ENCODE measurements at places on chromosomes 2 and 18. TPM values are rescaled to one million over a fixed set of nuclear protein-coding genes. Genes with fewer than 3 reads are reported as not detected.

REV1 gene
- 45.6 TPM for total RNA-seq

ATP6V1B1 gene
- total RNA-seq, result not detected

NR4A2 gene
- total RNA-seq, result 7.9 TPM

TUBA3E gene
- total RNA-seq, result not detected

REEP1 gene
- total RNA-seq, result 14.2 TPM

CRYBA2 gene
- total RNA-seq, result 30.1 TPM

STK16 gene
- total RNA-seq, result 24.1 TPM

ANKRD23 gene
- total RNA-seq, result 6.1 TPM

TRIM54 gene
- not detected for total RNA-seq

PSTPIP2 gene
- 6.1 TPM for total RNA-seq

MYOM1 gene
- 1.1 TPM for total RNA-seq

YES1 gene
- 55.5 TPM for total RNA-seq

FLACC1 gene
- 0.69 TPM for total RNA-seq

CPO gene
- total RNA-seq, result not detected

NCKAP5 gene
- total RNA-seq, result 1.7 TPM

DNA sequence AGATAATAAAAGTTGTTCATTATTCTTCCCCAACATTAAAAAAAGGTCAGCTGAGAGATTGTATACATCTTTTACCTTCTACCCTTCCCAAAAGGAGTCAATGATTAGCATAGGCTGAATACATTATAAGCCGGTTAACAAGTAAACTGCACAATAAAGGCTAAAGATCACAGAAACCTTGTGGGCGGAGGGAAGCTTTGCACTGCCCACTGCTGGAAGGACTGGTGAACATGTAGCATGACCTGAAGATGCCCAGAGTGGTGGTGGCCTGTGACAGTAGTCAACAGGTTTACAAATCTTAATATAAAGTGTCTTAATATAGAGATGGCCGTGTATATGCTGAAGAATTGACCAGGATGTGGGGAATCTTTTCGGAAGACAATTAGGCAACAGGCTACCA lies 35.6 kb downstream of the ARL5A start:
- DNase-seq, result no peak

GRCh38 chr18:63889626-63890025 lies 2.1 kb downstream of the SERPINB2 start:
- DNase-seq, result no peak

- no peak for DNase-seq
Measured at GRCh38 chr18:49869354-49869753, 56.0 kb upstream of the ACAA2 start.

- DNase-seq, result no peak
Measured at GRCh38 chr2:28689771-28690170, 61.9 kb upstream of the PPP1CB start.

DNA sequence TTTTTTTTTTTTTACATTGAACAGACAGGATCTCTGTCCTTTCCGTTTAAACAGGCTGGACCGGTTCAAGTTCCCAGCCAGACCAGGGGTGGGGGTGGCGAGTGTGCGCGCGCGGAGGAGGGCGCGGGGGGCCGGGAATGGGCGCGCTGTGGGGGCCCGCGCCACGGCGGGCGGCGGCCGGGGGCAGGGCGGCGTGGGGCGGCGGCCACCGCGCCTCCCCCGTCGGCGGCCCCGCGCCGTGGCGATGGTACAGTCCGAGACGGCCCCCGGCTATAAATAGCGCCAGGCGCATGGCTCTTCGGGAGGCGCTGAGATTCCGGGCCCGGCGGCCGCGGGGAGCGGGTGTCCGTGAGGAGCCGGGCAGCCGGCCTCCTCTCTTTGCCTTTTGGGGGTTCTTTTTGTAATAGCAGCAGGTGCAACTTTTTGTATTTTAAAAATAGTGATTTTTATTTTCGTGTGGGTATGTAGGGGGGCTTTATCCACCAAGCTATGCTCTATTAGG lies 430 bp upstream of the CELF4 start:
- DNase-seq, result peak; percentile 49

DNA sequence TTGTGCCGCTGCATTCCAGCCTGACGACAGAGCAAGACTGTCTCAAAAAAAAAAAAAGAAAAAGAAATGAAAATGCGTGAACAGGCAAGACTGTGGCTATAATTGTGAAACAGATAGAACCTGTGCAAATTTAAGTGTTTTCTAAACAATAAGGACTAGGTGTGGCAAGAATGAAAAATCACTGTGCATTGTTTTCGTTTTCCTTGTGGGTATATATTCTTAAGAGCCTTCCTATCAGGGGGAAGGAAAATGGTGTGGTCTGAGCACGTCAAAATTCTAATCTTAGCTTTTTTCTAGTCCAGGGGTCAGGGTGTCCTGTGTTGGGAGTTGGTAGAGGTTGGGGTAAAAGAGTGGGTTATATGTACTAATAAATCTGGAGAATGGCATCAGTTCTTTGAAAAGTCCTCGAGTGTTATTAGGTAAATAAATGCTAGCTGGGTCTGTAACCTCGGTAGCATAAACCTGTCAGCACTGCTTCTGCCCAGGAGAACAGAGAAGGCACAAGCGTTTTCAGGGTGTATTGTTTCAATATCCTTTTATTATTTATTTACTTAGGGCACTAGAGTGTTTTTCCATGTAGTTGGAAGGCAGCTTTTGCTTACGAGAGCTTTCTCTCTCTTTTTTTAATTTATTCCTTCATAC lies 11.6 kb downstream of the ATP6V1C2 start:
- DNase-seq, result no peak

GRCh38 chr2:203730076-203730729 lies 23.8 kb downstream of the CD28 start:
- DNase-seq, result no peak

DNA sequence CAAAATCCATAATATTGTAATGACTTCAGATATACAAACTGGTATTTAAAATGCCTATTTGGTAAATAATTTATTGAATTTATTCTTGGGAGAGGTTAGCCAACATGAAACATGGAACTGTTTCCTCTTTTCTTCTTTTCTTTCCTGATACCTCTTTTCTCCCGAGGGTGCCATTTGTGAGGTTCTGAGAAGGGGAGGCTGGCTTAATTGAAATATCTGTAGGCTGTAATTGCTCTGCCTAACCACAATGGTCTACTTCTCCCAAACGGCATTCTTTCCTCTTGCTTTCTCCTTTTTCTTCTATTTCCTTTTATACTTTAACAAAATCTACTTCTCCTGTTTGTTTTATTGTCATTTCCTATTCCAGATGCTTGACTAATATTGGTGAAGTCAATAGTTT lies 114.9 kb downstream of the TCF4 start:
- DNase-seq, result no peak

- DNase-seq, result no peak
Measured at GRCh38 chr2:120294008-120294340, 41.3 kb downstream of the RALB start.

GRCh38 chr2:68643011-68643873 lies at the start of gene PROKR1:
Gene PROKR1 (plus strand): TSS chr2:68643579. CDS start chr2:68645822, 2,243 bp downstream.
- DNase-seq, result peak; percentile 52

DNA sequence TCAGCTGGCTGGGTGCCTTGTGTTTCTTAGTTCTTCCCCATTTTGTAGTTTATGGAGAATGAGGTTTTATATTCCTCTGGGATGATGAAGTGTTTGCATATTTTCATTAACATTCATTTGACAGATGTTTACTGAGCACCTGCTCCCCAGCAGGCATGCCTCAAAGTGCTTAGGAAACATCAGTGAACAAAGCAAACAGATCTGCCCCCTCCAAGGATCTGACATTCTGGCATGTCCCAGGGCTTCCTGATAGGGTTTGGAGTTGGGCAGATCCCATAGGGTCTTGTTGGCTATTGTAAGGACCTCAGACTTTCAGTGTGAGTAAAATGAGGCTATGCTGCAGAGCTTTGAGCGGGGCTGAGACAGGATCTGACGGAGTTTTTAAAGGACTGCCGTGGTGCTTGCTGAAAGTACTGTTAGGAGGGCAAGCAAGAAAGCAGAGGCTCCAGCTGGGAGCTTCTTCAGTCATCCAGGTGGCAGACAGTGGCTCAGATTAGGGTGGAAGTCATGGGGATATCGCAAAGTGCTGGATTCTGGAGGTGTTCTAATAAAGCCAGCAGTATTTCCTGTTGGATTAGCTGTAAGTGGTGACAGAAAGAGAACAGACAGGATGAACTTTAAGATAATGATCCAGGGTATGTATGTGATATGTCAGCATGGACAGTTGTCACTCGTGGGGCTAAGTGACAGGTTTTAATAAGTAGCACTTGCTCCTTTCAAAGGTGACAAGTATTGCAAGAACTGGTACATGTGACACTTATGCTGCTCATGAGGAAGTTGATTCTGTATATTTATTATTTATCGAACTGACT lies 11.3 kb upstream of the IAH1 start:
- DNase-seq, result no peak

DNA sequence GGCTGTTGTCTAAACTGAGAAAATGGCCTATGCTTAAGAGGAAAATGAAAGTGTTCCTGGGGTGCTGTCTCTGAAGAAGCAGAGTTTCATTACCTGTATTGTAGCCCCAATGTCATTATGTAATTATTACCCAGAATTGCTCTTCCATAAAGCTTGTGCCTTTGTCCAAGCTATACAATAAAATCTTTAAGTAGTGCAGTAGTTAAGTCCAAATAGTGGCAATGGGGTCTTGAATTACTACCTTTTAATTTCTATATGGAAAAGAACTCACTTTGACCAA lies 13.8 kb upstream of the ALLC start:
- no peak for DNase-seq

DNA sequence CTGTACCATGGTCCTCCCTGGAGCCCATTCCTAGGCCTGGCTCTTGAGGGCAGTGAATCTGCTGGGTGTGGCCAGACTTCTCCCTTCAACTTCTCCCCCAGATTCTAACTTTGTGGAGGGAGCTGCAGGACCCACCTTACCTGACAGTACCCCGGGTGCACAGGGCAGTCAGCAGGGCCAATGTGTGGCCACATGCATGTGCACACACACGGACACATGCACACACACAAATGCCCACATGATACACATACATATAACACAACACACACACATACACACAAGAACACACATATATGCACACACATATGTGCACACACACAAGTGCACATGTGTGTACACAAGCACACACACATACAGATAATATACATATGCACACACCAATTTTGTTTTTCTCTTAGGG lies 300.0 kb upstream of the HS6ST1 start:
- DNase-seq, result no peak

GRCh38 chr18:55152801-55153200 lies 193.5 kb upstream of the CCDC68 start:
- no peak for DNase-seq

DNA sequence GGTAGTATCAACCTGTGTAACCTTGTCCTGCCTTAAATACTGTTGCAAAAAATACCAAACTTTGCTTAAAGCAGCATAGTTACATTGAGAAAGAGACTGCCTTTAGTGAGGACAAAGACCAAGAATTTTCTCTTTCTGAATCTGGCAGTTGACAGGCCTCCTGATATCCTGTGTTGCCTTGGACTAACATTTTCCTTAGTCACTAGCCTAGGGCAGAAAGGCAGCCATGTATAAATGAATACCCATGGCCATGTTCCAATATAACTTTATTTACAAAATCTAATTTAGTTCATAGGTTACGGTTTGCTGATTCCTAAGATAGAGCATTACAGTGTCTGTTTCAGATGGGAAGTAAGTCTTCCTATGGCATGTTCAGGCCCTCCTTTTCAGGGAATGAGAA lies 895.4 kb downstream of the CNTNAP5 start:
- no peak for DNase-seq

DNA sequence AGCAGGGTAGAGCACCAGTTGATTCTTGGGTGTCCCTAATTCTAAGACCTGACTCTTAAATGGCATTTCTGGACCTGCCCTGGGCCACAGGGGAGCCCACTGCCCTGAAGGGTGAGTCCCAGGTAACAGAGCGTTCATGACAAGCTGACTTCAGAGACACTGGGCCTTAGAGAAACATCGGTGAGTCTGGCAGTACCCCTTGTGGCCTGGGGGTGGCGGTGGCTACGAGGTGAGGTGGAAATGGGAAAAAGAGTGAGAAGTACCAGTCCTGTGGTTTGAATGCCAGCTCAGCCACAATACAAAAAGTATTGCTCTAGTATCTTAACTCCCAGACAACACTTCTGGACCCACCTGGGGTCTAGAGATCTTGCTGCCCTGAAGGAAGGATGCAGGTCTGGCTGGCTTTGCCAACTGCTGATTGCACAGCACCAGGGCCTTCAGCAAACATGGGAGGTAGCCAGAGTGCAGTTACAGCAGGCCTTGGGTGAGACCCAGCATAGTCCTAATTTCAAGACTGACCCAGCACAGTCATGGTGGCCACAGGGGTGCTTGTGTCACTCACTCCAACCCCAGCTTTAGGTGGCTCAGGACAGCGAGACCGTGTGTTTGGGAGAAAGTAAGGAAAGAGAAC lies 44.5 kb downstream of the USP34 start:
- DNase-seq, result peak; percentile 26

- DNase-seq, result peak; percentile 44
Measured at GRCh38 chr18:61502472-61502871, 169.2 kb downstream of the CDH20 start.
